ENCODE measurements at places on chromosomes 11 and 22.
A peak's percentile ranks its signal among the peaks of the same experiment; 100 is the strongest.

- DNase-seq: no peak
Measured at GRCh38 chr11:119992171-119993051, 145.5 kb downstream of the TRIM29 start.

GRCh38 chr11:10080138-10080537 lies 213.9 kb downstream of the SBF2 start:
- no peak for DNase-seq

GRCh38 chr11:15430381-15430780 lies 315.7 kb downstream of the INSC start:
- DNase-seq: no peak

- no peak for DNase-seq
Measured at GRCh38 chr11:47998733-47999359, 18.5 kb downstream of the PTPRJ start.

DNA sequence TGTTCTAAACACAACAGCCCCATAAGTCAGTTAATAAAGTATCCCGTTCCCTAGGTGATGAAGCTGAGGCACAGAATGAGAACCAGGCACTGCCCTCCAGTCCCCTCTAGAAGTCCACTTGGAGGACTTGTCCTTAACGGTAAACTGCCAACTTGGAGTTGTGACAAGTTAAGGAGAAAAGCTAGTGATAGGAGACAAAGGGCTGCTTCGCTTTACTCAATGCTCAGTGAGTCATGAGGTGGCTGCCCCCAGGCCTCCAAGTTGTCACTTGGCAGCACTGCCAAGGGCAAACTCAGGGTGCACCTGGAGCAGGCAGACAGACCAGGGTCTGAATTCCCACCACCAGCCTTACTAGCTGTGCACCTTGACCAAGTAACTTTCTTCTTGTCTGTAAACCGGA lies 13.5 kb downstream of the SLC43A1 start:
- DNase-seq: no peak

- DNase-seq: no peak
Measured at GRCh38 chr11:61168042-61168688, 6.9 kb upstream of the VPS37C start.

GRCh38 chr11:47062736-47063135 lies 113.9 kb downstream of the ARFGAP2 start:
- no peak for DNase-seq

DNA sequence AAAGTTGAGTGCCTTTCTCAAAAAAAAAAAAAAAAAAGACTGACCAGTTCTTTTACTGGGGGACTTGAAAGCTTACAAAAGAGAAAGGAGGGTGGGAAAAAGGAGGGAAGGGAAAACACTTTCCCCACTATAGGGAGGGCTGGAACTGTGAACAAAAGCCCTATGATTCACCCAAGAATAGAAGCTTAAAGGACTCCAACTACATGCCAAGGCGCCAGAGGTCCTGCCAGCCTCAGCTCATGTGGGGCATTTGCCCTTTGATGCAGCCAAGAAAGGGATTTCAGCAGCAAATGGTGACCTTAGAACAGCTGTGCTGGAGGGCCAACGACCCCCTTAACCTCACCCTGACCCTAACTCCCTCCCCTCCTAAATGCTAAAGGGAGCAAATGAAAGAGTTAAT lies 160.0 kb downstream of the NTM start:
- no peak for DNase-seq

DNA sequence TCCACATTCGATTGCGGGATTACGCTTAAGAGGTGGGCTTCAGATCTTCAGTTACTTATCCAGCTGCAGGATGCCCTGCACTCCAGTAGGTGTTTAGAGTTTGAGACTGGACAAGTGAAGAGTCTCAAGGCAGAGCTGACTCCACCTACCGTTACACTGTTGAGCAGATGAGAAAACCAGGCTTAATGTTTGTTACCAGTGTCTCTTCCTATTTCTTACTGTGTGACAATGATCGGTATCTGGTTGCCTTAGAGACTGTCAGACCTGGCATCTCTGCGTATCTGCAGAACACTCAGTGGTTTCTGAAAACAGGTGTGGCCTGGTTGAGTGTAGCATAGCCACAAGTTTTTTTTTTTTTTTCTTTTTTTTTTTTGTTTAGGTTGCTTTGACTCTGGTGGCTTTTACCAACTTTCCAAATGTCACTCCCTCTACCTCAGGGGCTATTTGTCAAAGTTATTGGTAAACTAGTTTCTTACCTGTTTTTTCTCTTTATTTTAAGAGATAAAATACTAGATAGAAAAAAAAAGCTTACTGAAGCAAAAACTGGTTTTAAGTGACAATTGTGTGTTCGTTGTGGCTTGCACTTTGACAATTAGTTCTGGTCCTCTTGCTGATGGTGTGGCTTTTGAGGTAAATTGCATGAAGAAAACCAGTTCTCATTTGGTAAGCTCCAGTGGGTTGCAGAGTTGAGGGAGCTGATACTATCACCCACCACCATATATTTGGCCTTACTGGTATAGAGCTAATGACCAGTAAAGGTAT lies 284.8 kb downstream of the ETS1 start:
- DNase-seq: peak; percentile 80

DNA sequence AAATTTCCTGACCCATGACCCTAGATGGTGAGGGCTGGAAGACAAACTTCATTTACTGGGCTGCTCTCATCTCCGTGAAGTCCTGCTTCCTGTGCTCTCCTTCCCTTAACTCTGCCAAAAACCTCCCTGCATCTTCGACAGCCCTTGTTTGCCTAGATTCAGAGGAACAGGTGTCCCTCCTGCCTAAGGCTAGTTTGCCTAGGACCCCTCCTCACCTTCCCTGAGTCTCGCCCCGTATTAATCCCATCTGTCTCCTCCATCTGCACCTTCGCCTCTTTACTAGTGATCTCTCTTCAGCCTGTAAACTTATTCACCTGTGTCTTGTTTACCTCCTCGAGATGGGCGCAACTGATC lies 33.1 kb downstream of the EIF3F start:
- DNase-seq: no peak

DNA sequence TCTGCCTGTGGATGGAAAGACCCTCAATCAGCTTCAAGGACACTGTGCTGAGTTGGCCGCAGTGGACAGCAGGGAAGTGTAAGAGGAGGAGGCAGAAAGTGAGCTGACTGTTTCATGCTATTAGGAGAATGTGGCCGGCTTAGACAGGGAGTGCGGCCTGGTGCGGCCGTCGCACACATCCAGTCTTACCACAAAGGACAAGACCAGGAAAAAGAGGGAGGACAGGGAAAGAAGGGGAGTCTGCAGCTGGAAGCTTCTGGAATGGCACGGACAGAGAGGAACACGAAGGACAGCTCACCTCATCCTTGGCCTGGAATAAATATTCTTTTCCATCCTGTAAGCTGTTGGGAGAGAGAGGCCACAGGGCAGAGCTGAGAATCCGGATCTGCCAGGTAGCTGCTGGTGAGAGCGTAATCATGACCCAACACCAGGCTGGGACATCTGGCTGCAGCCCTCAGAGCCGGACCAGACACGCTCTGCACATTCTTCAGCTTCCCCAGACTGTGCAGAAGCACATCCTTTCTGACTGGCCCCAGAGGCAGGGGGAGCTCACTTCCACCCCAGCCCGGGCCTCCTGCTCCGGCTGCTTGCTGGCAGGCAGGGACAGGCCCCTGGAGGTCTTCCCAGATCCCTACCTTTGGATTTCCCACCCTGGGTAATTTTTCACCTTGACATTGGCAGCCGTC lies 8.6 kb upstream of the RBM4B start:
- DNase-seq: no peak

DNA sequence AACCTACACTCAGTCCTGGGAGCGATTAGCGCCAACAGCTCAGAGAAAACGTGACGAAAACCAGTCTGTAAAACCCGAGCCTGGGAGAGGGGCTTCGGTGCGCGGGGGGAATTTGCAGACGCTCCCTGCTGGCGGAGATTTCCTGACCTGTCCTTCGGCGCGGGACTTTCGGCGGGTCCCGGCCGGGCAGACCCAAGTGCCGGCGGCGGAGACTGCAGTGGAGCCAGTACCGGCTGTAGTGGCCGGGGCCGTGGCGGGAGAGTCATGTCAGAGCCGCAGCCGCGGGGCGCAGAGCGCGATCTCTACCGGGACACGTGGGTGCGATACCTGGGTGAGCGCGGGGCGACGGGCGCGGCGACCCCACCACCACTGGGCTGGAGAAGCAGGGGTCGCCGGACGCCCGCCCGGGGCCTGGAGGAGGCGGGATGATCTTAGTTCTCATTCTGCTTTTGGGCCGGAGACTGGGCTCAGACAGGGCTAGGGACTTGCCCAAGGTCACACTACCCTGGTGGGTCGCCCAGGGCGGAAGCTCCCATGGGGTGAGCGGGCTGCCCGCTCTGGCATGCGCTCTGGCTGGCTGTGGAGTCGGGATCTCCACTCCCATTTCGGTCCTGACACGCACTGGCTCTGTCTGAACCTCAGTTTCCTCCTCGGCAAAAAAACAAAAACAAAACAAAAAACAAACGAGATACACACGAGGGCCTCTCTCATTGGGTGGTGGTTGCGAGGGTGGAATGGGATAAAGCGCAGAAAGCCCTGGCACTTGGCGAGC lies at the start of gene MTFP1:
Gene MTFP1 (plus strand): TSS at position 153 of the 772 bp plus-strand sequence. CDS start 112 bp downstream, at position 265.
- DNase-seq: peak; percentile 55

- no peak for DNase-seq
Measured at GRCh38 chr11:44562845-44563460, 2.5 kb upstream of the CD82 start.

DNA sequence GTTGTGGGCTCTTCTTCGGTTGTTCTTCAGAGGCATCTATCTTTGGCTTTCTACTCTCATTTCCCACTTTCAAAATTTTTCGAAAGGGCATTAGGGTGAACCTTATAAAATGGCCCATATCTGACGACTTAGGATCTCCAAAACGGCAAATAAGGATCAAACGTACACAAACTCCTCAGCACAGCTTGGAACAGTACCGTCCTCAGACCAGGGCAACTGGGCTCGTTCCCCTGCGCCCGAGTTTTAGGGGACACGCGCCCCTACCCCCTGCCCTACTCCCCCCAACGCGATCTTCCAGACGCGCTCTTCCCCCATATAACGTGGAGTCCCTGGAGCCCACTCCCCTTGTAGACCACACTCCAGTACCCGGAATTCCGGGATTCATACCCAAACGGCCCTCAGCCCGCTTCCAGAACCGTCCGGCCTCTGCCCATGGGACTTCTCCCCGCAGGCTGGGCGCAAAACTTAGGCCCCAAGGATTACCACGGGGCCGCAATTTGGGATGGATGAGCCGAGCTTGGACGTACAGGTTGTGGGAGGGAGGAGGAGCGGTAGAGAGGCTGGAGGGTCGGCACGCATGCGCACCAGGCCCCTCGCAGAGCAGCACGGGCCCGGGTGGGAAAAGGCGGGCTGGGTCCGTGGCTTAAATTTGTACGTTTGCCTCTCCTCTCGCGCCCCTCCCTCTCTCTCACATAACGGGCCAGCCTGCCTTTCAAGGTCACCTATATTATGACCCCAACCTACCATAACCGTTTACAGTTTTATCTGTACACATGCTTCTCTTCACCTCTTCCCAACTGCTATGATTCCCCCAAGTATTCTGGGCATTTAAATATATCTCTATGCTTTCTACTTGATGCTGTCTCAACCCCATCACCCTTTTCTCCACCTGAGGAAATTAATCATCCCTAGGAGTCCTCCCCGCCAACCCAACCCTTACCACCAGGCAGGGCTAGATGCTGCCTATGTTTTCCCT lies 3.4 kb downstream of the CCDC89 start:
- peak; percentile 79 for DNase-seq

GRCh38 chr11:17506314-17506713 lies 29.7 kb upstream of the ABCC8 start:
- DNase-seq: no peak

DNA sequence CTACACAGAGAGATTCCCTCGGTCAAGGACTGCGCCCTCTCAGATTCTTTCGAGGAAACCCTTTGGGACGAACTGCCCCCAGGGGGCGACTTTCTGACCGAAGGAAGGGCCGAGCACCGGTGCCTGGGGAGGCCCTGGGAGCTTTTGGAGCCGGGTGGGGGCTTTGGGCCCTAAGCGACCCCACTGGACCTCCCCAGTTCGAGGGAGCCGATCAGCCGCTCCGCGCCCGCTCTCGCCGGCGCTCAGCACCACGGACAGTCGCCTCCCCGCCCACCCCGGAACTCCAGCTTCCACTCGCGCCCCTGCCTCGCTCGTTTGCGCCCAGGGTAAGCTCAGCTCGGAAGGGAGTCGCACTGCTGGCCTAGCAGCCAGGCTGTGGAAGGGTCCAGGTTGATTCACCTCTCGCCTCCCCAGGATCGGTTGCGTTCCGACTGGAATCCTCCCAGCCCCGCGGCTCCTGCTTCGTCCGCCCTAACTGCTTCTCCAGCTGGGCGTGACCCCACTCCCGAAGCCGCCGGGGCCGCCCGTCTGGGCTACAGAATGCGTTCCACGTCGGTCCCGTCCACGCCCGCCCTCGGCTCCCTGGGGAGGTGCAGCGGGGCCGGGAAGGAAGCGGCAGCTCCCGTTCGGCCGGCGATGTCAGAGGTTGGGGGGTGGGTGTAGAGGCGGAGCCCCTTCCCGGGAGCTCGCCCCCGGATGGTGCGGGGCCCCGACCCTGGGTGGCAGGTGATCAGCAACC lies 428 bp downstream of the SCN3B start:
- DNase-seq: peak; percentile 32

DNA sequence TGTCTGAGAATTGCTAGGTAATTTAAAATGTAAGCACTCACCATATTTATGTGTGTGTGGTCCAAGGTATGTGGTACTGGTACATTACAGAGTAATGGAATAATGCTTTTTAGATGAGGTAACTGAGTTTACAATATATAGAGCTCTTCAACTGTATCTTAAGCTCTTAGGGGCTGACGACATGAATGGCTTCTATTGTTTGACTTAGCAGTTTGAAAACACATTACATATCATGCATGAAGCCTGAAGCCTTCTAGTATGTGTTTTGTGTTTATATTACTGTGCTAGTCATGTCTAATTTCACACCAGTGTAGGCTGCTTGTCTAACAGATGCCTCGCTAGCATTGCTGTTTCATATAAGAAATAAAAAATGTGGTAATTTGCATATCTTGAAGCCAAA lies 37.2 kb downstream of the GAS2 start:
- no peak for DNase-seq

DNA sequence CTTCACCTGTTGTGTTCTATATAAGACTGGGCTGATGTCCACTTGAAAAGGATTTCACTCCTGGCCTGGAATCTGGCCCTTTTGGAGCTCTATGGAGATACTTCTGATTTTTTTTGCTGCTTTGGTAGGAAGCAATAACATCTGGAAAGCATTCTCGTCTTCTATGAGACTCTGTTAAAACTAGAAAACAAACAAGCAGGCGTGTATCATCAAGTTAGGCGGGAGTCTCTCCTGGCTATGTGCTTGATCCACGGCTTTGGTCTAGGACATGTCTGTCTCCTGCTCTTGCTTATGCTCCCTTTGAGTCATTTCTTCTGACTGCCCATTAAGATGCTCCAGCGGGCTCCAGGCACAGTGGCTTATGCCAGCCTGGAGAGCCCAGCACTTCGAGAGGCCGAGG lies 121.4 kb upstream of the TTC12 start:
- DNase-seq: no peak

- DNase-seq: no peak
Measured at GRCh38 chr11:43516316-43516850, 157.7 kb downstream of the TTC17 start.

- peak; percentile 5 for DNase-seq
Measured at GRCh38 chr11:85495918-85496317, 131.2 kb downstream of the DLG2 start.

- DNase-seq: no peak
Measured at GRCh38 chr11:112478806-112479205, 218.1 kb upstream of the PLET1 start.

- DNase-seq: peak; percentile 64
Measured at GRCh38 chr11:67439321-67440228, 2.1 kb upstream of the PTPRCAP start.

GRCh38 chr11:18611196-18611595 lies 11.6 kb downstream of the MISFA start:
- no peak for DNase-seq

- DNase-seq: no peak
Measured at GRCh38 chr11:86136538-86136937, 67.7 kb upstream of the PICALM start.

- DNase-seq: no peak
Measured at GRCh38 chr11:86914865-86915519, 40.2 kb downstream of the FZD4 start.
